Activated T-cell treated with anti-CD3 and anti-CD28 coated beads, Interleukin-2, amount 50 U/mL, for 72 hours (primary cell): ENCODE measurements at places on chromosomes 3 and 15. TPM values are rescaled to one million over a fixed set of nuclear protein-coding genes. Genes with fewer than 3 reads are reported as not detected.

GRCh38 chr3:29347412-29347811, 66.5 kb downstream of the RBMS3 start:
- DNase-seq = no peak

The CALML4 gene
- total RNA-seq = 6.0 TPM

The GOLGA8Q gene
- total RNA-seq = 1.0 TPM

DNA sequence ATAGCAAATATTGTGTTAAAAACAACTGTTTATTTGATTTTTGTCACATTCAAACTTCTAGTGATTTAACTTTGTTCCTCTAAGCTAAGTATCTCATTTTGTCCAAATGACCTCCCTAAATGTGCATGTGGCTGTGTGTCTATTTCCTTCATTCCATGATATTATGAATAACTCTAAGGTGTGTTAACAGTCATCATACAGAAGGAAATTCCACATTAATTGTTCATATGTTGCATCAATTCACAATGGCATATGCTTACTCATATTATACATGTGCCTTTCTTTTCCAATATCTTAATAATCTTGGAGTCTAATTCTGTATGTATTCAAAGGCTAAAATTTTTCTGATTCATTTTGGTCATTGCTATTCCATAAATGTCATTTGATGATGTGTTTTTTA, 186.4 kb downstream of the WDR72 start:
- DNase-seq = no peak

The GREM1 gene
- 0.25 TPM for total RNA-seq

GRCh38 chr3:113277414-113277813, 66.1 kb downstream of the BOC start:
- DNase-seq = no peak

DNA sequence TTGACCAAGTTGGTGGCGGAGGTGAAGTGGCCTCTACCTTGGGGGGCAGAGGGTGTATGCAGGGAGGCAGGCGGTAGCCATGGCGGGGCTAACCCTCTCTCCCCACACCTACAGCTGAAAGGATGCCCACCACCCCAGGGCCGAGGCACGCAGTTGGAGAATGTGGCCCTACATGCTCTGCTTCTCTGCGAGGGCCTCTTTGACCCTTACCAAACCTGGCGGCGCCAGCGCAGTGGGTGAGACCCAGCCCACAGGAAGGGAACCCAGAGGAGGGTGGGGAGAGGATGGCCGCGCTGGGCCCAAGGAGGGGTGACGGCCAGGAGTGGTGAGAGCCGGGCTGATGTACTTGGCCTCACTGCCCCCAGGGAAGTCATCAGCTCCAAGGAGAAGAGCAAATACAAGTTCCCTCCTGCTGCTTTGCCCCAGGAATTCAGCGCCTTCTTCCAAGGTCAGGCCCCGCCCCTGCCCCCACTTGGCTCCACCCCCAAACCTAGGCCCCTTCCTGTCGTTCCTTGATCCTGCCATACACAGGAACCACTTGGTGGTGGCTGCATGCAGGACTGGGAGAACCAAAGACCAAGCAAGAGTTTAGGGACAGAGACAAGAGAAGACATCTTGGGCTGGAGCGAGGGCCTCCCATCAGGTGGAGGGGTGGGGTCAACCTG, 9.8 kb downstream of the NBEAL2 start:
- no peak for DNase-seq

DNA sequence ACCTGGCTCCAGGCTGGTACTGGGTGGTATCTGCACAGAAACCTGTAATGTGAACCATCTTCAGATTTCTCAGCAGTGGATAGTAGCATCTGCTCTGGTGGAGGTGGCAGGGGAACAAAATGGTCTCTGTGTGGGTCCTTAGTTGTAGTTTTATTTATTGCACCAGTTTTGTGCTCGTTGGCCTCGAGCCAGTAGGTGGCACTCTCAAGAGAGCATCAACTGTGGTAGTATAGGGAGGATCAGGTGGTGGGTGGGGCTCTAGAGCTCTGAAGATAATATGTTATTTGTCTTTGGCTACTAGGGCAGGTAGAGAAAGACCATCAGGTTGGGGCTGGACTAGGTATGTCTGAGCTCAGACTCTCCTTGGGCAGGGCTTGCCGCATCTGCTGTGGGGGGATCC, 254.0 kb upstream of the GPR149 start:
- no peak for DNase-seq

DNA sequence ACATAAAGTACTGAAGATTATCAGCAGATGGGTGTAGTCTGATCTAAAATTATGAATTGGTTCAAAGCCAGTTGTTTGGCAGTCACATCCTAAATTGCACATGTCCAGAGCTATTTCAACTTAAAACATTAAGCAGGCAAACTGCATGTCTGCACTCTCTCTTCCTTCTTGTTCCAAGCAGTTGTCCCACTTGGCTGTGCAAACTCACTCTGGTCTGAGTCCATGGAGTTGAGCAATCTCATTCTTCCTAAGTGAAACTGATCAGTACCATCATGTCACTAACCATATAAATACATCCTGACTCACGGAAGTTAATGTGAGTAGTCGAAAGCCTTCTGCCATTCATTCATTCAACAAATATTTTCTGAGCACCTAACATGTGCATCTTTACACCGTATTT, 353.0 kb downstream of the ROBO1 start:
- no peak for DNase-seq

GRCh38 chr3:114615523-114616085, 321.8 kb downstream of the TIGIT start:
- DNase-seq = no peak

DNA sequence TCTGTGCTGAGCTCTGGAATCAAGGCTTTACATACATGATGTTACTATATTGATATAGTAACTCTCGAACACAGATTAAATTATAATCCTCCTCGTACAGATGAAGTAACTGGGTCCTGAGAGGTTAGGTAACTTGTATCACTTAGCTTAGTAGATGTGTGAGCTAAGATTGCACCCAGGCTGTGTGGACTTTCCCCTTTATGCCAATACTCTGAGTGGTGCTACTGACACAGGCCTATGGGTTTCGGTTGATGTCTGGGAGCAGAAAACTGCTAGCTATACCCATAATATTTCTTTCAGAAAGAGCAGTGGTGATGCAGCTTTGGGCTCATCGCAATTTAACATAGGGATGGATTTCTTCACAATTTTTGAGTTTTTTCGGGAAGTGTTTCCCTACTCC, 259.7 kb downstream of the RBMS3 start:
- DNase-seq = no peak

DNA sequence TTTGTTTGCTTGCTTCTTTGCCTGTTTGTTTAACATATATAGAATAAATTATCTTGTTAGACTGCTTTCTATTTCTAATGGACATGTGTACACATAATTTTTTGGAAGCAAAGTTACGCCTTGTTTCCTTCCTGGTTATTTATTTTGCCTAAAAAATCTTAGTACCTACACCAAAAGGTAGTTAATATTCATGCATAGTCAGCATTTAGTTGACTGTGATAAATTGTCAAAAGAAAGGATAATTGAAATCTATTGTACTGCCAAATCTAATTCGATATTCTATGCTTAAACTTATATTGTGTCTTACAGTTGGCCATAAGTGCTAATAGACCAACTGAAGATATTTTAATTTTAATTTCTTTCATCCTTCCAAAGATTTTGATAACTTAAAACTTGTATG, 233.9 kb upstream of the ARL6 start:
- DNase-seq = no peak

GRCh38 chr3:157091083-157091833, 68.7 kb downstream of the CCNL1 start:
- no peak for DNase-seq

The GOLGA6L4 gene
- 2.6 TPM for total RNA-seq

The LRRC57 gene
- total RNA-seq = 29.3 TPM

DNA sequence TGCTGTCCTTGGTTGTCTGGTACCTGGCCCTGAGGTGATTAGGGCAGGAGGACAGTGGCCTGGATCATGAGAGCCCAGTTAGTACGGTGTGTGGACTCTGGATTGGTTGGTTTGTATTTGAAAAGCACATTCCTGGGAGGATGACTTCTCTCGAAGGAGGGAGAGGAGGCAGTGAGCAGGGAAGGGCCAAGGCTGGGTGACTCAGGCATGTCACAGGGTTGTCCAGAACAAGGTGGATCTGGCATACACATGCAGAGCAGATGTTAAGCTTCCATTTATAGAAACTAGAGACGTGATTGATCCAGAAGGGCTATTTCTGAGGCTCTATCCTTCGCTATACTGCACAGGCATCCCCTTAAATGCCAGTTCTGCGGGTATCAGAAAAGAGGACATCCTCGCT, 34.4 kb downstream of the FAM240A start:
- DNase-seq = no peak

DNA sequence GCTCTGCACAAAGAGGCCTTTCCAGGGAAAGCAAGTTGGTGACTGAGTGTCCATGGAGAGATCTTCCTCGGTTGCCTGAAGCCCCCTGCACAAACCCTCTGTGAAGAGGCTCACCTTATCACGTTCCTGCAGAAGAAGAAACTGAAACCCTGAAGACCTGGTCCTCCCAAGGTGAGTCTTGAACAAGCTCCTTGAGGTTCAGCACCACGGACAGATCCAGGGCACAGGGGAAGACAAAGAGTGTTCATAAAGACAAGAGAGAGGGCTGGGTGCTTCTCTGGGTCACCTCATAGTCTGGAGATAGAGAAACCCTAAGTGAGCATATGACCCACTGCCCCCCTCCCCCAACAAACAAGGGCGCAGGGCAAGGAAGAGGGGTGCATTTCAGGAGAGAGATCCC, 21.7 kb upstream of the TBC1D21 start:
- peak; percentile 38 for DNase-seq

GRCh38 chr15:34652726-34653033, 69.2 kb upstream of the GOLGA8B start:
- no peak for DNase-seq

GRCh38 chr3:69784954-69785514, 45.8 kb downstream of the MITF start:
- no peak for DNase-seq

GRCh38 chr15:55230051-55230670, 33.4 kb upstream of the RSL24D1 start:
- no peak for DNase-seq

DNA sequence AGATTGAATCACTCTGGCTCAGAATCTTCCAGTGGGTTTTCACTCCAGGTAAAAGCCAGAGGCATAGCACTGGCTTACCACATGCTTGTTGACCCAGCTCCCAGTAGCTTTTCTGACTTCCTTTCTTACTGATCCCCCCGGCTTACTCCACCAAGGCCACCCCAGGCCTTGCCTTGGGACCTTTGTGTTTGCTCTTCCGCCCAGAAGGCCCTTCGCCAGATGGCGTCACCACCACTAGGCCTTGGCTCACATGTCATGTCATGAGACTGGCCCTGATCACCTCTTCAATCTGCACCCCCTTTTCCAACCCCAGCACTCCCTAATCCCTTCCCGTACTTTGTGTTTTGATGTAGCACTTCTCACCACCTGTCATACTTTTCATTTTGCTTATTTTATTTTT, 98.5 kb upstream of the UMPS start:
- no peak for DNase-seq

The OR5K2 gene
- not detected for total RNA-seq

DNA sequence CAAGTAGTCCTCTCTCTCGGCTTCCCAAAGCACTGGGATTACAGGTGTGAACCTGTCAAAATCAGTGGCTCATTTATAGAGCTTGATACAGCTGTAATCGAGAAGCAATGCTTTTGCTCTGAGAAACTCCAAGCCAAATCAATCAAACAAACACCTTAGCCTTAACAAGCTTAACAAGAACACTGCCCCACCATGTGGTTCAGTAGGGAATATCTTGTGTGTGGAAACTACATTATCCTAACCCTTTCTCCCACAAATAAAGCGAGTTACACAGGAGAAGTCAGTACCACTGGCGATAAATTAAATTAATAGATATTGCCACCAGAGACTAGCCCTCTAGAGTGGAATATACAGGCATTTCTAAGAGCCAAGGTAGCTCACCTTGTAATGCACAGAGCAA, 13.9 kb downstream of the CDAN1 start:
- DNase-seq = no peak

- peak; percentile 68 for DNase-seq
Observed at GRCh38 chr3:136818191-136818768, 646 bp upstream of the SLC35G2 start.

DNA sequence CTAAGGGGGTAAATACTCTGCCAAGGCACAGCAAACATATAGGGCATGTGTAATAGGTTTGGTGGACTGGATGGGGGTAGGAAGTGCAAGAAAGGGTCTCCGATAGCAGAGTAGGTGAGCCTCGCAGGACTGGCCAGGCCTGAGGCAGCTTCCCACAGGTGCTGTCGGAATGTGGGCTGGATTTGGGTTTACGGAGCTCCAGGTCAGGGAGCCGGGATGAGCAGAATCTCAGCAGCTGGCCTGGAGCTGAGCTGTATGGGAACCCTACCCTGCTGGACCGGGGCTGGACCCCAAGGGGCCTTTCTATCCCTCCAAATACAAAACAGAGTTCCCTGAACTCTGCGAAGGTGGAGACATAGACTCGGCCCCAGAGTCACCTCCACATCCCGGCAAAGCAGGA, 15.0 kb downstream of the KLF15 start:
- DNase-seq = no peak

DNA sequence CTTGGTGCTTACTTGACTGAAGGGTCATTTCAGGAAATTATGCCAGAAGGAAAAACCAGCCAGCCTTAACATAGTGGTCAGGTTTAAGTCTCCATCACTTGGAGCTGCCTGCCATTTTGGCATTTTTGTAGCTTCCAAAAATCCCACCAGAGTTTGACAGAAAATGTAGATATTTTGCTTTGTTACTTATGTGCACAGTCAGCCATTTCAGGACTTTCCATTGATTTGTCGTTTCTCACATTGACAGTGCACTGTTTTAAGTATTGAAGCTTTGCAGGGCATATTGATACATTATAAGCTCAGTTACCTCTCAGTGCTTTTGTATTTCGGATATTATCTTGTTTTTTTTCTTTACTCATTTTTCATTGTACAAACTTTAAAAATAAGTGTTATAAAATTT, 89.0 kb upstream of the ANKRD34C start:
- DNase-seq = no peak

DNA sequence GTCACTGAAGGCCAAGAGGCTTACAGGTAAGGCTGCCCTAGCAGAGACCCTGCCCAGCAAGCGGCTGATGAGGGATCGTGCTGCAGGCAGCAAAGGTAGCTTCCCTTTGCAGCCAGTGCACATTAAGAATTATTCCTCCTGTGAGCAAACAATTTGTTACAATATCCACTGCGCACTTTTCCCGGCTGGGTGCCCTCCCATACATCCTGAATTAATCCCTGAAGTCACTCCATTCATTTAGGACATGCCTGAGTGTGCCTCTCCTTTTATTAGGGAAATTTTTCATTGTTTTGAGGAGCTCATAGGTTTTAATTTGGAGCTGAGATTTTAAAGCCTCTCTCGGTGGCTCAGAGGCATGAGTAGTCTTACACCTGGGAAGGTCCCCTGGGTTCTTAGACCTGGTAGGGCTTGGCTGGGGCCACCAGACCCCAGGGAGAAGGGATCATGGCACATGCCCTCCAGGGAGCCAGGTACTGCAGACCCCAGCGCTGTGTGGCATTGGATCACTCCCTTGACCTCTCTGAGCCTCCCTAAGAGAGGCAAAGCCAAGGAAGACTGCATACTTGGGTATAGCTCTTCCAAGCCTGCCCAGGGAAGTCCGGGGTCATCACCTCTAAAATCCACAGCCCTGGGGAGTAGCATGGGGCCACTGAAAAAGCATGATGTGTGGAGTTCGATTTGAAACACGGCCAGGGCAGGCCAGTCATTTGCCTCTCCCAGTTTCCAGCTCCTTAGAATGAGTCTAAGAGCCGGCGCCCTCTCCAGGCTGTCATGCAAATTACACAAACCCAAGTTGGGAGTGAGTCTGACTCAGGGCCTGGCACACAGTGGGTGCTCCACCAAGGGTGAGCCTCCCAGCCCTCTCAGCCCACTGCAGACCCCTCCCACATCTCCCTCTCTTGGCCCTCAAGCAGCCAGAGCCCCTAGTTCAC, 151.9 kb upstream of the LINGO1 start:
- peak; percentile 7 for DNase-seq
